ENCODE measurements at places on chromosomes 2 and 18. TPM values are rescaled to one million over a fixed set of nuclear protein-coding genes. Genes with fewer than 3 reads are reported as not detected.

DNA sequence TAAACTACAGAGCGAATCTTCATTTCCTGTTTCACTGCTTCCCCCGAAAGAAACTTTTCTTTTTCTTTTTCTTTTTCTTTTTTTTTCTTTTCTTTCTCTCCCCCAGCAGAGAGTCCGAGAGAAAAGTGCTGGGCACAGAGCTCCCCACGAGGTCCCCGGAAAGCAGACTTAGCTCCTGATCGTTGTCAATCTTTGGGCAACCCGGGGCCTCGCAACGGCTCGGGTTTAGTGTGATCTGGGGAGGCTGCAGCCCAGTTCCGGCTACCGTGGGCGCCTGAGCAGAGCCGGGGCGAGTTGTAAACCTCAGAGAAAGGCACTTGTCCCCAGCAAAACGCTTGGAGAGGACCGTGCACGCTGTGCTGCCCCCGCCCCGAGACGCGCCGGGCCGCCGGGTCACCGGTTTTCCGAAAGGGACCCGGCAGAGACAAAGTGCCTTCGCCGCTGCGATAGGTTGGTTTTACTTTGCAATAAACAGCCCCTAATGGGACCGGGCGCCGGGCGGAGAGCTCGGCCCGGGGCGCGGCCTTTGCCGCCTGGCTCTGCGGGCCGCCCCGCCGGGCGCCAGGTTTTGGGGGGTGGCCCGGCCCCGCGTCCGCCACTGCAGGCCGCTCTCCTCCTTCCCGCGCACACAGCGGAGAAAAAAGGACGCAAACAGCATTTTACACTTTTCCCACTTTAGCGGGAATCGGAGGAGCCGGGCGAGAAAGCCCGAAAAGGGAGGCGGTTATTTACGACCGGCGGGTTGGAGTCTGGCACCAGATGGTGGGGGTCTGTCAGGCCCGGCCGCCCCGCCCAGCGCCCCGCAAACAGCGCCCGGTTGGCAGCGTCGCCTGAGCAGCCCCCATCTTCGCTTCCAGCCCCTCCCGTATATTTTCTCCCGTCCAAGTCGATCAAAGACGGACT, 136.0 kb downstream of the INSIG2 start:
- no peak for DNase-seq

DNA sequence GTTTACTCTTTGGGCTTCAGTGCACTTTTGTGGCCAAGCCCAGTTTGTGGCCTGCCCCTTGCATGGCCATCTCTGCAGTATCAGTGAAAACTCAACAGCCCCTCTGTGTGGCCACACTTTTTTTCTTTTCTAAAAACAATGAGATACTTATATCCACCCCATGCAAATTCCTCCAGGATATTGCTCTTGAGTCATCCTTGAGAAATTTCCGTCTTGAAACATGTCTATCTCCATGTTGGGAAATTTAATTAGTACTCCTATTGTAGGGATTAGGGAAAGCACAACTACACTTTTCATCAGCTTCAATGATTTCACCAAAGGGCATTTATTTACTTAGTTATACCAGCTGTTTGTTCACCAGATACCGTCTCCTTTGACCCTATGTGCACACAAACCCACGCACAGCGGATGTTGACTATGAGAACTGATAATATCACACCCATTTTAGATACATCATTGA, 993.1 kb downstream of the TSN start:
- no peak for DNase-seq

DNA sequence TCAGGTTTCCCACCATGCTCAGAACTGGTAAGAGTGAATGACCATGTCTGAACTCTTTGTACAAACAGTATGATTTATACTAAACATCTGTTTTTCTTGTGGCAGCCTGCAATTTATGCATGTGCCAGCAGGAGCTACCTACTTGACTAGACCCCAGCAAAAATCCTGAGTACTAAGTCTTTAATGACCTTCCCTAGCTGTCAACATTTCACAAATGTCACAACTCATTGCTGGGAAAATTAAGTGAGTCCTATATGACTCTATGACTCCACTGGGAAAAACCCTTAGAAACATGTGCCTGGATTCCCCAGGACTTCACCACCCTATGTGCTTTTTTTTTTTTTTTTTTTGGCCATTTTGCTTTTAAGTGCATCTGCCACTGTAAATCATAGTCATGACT, 1225.8 kb downstream of the SUCLG1 start:
- no peak for DNase-seq

- no peak for DNase-seq
Observed at GRCh38 chr2:53572696-53573095, 194.9 kb upstream of the CHAC2 start.

- DNase-seq = no peak
Observed at GRCh38 chr2:41644936-41645335, 402.9 kb upstream of the PKDCC start.

DNA sequence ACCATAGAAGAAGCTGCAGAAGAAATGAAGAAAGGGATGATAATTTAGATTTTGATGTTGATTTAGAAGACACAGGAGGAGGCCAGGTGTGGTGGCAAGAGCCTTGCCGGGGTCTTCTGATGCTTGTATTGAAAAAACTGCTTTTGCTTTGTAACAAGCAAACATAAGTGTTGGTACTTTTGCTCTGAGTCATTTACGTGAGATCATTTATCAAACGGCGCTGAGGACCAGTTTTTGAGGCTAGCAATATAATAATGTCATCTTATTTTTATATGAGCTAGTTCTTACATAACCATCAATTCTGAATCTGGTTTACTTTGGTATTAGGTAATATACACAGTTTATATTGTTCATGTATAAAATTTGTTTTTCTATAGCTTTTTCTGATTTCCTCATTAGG, 30.6 kb downstream of the SPTBN1 start:
- DNase-seq = no peak

DNA sequence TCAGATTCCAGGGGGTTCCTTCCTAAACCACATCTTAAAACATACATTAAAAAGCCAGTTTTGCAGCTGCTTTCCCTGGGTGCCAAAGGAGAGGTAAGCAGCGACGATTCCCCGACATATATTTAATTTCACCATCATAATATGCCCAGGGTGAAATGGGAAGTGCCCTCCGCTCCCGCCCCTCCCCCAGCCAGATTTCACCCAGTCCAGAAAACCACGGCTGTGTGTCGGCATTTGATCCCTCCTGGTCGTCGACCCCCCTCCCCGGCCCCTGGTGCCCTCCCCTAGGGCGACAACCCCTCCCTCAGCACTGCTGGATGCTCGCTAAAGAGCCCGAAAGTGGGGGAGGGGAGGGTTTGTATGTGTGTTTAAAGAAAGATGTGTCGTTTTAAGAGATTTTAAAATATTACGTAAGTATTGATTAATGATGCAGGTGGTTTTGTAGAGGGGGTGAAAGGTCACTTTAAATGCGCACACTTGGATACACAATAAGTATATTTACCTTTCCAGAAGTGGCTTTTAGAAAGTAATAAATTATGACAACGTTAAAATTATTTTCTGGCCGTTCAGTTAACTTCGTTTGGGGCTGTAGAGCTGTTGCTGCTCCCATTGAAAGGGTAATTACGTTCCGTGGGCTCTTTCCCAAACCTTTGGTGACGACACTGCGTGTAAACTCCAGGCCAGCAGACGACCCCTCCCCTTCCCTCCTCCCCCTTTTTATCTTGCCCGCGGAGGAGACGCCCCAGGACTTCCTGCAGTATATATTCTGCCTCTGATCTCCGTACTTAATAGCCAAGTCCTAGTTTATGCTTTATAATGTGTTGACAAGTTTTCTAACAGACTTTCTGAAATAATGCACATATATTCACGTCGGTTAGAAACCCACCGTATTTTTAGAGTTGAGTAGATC, 3.4 kb upstream of the BCL11A start:
- DNase-seq = no peak

DNA sequence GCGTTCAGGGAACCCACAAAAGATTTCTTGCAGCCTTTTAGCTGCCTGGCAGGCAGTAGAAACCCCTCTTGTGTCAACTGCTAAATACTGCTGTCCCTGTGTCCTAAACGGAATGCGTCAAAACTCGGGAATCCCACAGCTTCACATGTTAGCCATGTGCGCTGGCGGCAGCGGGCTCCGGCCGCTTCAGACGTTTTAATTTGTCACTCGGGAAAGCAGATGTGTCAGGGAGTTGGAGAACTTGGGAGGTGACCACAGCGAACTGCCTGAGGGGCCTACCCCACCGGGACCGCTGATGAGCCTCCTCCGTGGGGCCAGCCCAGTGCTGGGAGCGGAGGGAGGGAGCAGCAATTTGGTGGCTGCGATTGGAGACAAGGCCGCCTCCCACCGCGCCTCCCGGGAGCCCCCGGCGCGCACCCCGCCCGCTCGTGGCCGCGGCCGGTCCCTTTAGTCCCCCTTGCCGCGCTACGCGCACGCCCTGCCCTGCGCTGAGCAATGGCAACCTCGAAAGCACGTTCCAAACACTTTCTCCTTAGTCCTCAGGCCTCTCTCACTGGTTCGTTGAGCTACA, 146.1 kb upstream of the SATB2 start:
- no peak for DNase-seq

DNA sequence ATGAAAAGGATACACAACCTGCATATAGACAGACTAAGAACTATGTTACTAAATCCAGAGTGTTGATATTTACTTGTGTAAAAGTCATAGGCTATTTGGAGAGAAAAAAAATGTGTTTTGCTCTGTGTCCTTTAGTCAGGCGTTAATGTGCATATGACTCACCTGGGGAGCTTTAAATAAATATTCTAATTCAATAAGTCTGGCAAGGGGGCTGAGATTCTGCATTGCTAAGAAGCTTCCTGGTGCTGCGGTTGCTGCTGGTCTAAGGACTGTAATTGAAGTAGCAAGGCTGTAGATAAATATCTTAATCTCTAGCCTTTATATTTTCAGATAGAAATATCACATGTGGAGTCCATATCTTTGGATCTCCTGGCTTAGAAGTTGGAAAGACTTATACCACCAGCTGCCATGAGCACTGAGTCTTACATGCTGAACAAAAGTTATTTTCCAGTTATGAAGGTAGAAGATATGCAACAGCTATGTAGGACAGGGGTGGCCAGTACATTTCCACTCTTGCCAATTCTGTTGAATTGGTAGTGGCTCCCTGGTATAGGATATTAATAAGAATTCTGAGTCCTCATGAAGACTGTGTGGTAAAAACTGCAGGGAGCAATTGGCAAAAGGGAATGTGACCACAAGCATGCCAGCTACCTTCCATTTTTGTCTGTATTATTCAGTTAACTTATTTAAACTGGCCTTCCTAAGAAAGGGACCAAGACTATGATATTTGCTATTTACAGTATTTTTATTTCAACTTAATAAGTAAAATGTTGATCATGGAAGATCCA, 4.8 kb downstream of the SPAG16 start:
- no peak for DNase-seq

GRCh38 chr2:29059624-29060023, 14.7 kb downstream of the PCARE start:
- no peak for DNase-seq

CELF4 gene
- not detected for total RNA-seq

CENPA gene
- 42.0 TPM for total RNA-seq

FRZB gene
- 2.0 TPM for total RNA-seq

SERTAD2 gene
- 28.9 TPM for total RNA-seq

CHN1 gene
- total RNA-seq = 0.34 TPM

AQP12A gene
- not detected for total RNA-seq
